ENCODE measurements at places on chromosomes 5 and 9.

DNA sequence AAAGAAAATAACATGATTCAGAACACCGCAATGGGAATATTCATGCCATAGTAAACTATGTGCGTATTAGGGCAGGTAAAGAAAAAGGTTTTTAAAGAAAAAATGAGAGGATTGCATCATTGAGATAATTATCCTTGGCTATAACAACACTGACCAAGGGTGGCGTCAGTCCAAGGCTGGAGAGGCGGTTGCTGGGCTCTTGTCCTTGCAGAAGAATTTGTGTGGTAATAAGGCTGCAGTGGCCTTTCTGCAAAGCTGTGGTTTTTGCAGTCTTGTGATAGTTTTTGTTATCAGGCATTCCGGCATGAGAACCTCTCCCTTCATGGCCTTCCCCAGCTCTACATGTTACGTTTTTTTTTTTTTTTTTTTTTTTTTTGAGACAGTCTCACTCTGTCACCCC, 14.0 kb downstream of the BOD1 start:
- DNase-seq: no peak

GRCh38 chr5:78804995-78805394, 156.4 kb upstream of the LHFPL2 start:
- DNase-seq: no peak

DNA sequence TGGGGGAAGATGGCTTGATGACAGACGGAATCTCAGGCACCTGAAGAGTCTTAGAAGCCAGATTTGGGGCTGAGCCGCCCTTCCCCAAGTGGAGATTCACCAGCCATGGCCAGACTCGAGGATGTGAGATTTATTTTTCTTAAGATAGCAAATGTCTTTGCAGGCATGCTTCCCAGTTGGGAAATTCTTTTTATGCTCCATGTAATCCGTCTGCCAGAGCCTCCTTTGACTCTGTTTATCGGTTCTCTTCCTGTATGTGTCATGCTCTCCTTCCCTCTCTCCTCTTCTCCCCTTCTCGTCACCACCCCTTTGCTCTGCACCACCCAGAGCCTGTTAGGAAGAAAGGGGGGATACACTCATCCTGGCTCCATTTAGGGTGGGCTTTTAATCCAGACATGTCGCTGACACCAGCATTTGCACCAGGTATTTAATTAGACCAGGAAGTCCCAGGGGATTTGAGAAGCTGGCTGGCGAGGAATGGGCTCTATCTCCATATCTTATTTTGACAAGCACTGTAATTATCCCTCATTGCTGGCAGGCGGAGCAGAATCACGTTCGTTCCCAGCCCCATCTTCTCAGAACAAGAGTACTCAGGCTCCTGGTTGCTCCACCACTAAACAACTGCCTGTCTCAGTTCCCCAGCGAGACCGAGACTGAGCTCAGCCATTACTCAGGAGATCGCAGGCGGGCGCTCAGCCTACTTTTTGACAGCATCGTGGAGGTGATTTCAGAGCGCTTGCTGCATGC, 50.9 kb downstream of the KCNIP1 start:
- DNase-seq: peak; percentile 47

GRCh38 chr5:172433071-172433470, 21.3 kb downstream of the SH3PXD2B start:
- no peak for DNase-seq

- no peak for DNase-seq
Observed at GRCh38 chr9:109862452-109862851, 82.5 kb downstream of the PALM2AKAP2 start.

GRCh38 chr9:122058709-122059108, 34.4 kb downstream of the TTLL11 start:
- DNase-seq: no peak

DNA sequence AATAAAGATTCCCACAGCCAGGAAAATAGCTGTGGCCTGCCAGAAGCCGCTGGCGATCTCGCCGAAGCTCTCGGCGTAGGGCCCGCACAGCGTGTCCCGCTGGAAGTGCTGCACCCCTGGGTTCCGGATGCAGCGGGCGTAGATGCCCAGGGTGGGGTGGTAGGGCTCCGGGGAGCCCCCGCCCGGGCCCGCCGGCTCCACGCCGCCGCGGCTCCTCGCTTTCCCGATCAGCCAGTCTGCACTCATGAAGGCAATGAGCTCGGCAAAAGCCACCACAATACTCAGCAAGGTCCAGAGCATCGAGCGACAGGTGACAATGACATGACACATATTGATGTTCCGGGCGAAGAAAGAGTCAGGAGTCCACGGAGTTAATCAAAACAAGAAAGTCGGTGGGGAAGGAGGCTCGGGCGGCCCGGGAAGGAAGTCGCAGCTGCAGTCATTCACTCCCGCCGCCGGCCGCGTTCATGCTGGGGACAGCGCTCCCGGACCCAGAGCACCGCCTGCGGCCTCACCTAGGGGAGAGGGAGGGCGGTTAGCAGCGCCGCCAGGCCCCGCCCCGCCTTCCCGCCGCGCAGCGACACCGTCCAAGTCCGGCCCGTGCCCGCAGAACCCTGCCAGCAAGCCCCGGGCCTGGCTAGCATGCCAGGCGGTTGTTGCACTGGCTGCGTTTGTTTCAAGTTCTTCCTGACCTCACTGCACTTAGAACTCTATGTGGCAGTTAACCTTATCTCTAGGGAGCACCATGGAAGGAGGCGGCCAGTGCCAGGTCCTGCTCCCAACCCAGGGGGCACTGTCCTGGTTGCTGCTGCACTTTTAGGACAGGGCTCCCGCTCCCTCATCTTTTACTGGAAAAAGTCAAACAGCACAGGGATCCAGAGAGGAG, 138.4 kb downstream of the LHFPL2 start:
- no peak for DNase-seq

- peak; percentile 67 for DNase-seq
Observed at GRCh38 chr5:137209232-137209809, 289.8 kb downstream of the SPOCK1 start.

DNA sequence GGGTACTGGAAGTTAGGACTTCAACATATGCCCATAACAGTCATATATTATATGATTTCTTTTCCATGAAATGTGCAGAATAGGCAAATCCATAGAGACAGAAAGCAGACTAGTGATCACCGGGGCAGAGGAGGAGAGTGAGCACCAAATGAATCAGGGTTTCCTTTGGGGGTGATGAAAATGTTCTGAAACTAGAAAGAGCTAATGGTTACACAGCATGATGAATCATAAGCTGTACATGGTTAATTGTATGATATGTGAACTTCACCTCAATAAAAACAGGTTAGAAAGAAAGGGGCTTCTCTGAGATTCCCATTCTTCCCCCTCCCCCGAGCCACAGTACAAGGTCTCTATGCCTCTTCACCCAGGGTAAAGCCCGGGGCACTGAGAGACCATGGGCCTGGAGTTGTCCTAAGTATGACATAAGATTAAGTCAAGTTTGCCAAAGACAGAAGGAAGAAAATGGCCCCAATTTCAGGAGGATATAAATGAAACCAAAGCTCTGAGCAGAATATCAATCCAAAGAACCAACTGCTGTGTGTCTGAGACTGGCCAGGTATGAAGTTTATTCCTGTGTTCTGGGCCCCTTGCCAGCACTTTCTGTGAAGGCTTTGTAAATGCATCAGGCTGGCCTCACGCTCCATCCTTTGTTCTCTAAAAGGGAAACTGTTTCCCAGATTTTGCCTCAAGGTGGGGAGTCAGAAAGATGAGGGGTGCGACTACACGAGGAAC, 243.8 kb downstream of the CDK5RAP2 start:
- DNase-seq: no peak

- no peak for DNase-seq
Observed at GRCh38 chr9:4318741-4319140, 18.9 kb upstream of the GLIS3 start.

- no peak for DNase-seq
Observed at GRCh38 chr9:95936579-95937075, 61.1 kb downstream of the ERCC6L2 start.

DNA sequence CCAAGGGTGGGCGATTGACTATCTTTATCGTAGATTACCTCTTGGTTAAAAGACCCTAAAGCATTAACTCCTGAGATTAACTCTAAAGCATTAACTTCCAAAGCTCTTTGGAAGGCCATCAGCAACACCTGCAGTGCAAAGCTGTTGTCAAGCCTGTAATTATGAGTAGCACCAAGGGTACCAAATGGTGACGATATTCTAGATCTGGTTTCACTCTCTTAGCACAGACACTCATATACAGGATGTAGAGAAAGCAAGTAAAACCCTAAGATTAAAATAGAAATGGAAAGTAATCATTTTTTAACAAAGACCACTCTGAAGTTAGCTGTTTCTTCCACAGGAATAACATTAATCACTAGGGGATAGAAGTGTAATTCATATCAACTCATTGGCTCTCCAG, 29.9 kb upstream of the TNFSF8 start:
- DNase-seq: no peak

DNA sequence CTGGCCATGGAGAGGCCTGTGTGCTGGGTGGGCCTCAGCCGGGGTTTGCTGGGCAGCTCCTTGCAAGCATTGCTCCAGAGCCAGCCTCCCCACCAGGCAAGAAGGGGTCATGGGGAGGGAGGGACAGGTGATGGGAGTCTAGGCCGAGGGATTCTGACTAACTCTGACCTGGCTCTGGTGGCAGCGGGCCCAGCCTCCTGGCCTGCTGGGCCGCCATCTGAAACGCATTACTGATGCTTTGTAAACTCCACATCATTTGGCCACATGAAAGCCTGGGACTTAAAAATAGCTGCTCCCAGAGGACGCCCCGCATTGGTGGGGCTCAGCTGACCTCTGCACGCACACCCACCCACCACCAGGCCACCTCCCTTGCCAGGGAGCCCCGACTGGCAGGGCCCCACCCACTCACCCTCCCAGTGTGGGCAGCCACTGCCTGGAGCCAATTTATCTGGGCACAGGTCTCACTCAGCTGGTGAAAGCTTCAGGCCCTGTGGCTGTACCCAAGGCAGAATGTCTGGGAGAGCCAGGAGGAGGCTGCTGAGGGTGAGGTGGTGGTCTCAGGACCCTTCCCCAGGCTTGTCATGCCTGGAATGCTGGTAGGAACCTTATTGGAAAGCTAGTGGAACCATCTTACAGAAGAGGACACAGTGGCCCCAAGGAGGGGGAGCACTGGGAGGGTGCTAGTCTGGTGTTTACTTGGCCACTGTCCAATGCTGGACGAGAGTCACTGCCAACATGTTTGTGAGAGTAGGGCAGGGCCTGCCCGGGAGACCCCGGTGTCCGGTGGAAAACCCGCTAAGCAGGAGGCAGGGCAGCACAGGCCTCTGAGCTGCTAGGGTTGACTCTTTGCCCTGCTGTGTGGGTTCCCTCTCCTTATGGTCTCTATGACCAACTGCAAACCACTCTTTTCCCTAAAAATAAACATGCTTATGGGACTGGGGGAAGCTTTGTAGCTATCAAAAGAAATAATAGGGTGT, 10.8 kb downstream of the TCF7 start:
- DNase-seq: no peak

- no peak for DNase-seq
Observed at GRCh38 chr5:6814816-6815215, 101.6 kb downstream of the TENT4A start.

GRCh38 chr5:35990520-35990919, 670 bp downstream of the UGT3A1 start:
- DNase-seq: peak; percentile 14

GRCh38 chr9:94872083-94872833, 145.8 kb downstream of the AOPEP start:
- peak; percentile 78 for DNase-seq

DNA sequence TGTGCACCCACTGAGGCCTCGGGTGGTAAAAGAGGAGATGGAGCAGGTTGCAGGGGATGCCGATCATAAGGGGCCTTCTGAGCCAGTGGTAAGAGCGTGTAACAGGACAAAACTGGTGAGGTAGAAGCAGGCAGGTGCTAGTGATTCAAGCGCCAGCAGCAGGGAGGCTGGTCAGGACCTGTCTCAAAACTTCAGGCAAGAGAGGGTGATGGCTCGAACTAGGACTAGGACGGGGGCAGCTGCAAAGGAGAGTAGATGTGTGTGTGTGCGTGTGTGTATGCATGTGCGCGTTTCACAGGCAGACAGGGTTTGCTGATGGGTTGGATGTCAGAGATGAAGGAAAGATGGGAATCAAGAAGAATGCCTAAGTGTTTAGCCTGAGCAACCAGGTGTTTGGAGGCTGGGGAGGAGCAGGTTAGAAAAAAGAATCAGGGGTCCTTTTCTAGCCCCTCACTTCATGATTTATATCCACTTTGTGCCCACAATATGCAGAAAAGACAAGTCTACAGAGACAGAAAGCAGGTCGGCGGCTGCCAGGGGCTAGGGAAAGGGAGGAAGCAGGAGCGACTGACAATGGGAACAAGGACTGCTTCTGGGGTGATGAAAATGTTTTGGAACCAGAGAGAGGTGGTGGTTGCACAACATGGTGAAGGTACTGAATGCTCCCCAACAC, 15.2 kb downstream of the HRH2 start:
- DNase-seq: no peak

DNA sequence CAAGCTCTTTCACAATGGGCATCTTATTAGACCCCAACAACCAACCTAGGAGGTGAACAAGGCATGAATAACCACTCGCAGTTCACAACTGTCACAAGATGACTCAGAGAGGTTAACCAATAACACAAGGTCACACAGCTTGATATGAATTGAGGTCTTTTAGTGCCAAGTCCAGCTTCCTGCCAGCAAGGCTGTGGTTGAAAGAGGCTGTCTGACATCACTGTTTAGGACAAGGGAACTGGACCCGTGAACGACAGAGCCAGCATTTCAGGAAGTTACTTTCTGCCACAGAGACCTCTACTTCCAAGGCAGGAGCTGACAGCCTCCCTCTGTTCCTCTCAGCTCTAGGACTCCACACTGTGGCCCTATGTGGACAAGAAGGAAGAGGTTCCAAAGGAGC, 53.4 kb upstream of the ALDH1B1 start:
- no peak for DNase-seq

- DNase-seq: no peak
Observed at GRCh38 chr9:10055886-10056395, 556.9 kb downstream of the PTPRD start.

- DNase-seq: no peak
Observed at GRCh38 chr9:18122171-18122570, 351.8 kb upstream of the ADAMTSL1 start.

GRCh38 chr5:106894964-106895363, 775.8 kb downstream of the EFNA5 start:
- no peak for DNase-seq

DNA sequence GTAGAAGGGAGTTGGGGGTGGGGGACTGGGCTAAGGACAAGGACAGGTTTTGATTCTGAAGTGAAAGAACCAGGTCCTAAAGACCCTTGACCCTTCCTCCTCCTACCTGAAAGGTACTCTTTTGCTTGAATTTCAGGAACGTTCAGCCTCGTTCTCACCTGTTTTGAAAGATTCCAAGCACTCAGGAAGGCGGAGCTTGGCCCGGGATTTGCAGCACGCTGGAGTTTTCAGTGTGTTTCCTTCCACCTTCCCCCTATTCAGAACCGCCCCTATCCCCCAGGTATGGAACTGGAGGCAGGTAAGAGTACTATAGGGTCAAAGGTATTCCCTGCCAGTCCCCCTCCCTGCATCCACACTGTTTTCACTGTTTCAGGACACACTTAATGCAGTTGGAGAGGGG, 7.1 kb downstream of the EGR1 start:
- no peak for DNase-seq

DNA sequence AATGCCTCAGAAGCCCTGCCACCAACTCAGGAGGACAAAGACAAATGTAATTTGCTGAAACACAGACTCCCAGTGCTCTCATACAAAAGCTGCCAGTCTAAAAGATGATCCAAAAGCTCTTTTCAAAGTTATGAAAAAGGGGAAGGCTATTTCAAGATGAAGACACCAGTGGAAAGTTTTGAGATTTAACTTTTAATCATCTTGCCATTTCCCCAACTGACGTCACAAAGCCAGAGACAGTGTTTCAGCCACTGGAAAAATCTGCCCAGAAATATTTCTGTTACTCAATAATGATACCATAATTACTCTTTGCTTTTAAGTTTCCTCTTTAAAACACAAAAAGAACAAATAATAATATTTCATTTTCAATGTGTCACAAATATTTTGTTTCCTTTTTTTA, 20.9 kb downstream of the ENG start:
- DNase-seq: no peak

Data from DMS79 treated with DMSO at 0.1 percent for 48 hours (cell line).